ENCODE measurements at places on chromosomes 4 and X.

DNA sequence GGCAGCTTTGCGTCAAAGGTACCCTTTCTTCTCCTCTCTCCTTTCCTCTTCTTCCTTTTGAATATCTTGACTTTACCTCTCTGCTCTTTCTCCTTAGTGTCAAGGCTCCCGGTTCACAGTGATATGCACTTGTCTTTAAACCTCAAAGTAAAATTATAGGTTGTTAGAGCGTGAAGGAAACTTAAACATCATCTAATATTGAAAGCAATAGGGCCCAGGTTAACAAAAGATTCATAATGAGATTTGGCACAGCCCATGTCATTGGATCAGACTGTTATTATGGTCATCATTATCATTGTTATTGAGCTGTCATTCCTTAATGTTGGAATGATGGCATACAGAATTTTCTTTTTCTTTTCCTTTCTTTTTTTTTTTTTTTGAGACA is 32.5 kb downstream of the FTHL17 start:
- no peak for DNase-seq

GRCh38 chr4:102503301-102503746 is 2.2 kb downstream of the NFKB1 start:
- DNase-seq = peak; percentile 24

- DNase-seq = no peak
Observed at GRCh38 chr4:138087066-138087719, 155.0 kb downstream of the SLC7A11 start.

DNA sequence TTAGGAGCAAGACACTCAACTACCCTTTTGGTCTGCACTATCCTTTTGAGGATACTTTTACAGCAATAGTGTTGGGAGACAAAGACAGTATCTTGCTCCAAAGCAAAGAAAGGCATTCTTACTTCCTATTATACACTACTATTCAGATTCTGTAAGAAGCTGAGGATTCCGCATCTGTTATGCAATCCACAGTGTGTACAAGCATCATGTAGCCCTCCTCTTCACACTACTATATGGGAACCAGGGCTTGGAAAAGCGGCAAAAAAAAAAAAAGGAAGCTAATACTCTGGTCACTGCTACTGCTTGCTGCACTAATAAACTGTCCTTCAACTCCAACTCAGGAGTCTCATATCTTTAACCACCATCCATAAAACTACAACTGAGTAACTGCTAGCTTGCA is 59.1 kb downstream of the FBXW7 start:
- DNase-seq = no peak

GRCh38 chrX:53362449-53362848 is 60.0 kb downstream of the SMC1A start:
- no peak for DNase-seq

GRCh38 chr4:957231-957580 is 16.2 kb downstream of the DGKQ start:
- DNase-seq = no peak

DNA sequence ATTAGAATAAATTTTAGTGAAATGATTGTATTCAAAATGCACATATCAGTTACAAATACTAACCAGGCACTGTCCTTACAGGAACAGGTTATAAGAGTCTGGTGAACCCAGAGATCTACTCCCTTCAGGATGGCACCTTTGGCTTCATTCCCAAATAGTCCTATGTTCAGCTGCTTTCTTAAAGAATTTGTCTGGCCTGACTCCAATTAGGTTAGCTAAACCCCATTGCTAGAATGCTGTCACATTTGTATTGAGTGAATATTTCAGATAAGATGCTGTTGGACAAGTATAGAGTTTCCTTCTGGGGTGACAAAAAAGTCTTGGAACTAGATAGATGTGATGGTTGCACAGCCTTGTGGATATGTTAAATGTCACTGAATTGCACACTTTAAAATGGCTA is 69.4 kb downstream of the EFHC2 start:
- peak; percentile 5 for DNase-seq

DNA sequence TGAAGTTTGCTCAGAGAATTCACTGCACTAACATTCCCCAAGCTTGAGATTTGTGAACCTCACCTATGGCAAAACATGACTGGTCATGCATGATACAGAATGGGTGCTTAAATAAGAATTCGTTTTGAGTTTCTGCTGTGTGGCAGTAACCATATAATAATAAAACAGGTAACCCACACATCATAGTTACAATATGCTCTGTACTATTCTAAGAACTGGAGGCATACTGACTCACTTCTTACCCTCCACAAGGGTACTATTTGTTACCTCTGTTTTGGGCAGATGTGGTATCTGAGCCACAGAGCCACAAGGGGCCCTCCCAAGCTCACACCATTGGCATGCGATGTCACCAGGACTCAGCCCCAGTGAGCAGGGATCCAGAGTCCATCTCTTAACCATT is 17.6 kb downstream of the SLC2A9 start:
- DNase-seq = no peak

- DNase-seq = peak; percentile 15
Observed at GRCh38 chrX:123731987-123732669, 724 bp downstream of the THOC2 start.

- no peak for DNase-seq
Observed at GRCh38 chrX:15472531-15472930, 20.6 kb downstream of the PIR start.

- DNase-seq = peak; percentile 81
Observed at GRCh38 chrX:107825698-107826237, at the start of gene MID2. MID2 (plus strand) TSS chrX:107825866; CDS start chrX:107826427, 561 bp downstream.

DNA sequence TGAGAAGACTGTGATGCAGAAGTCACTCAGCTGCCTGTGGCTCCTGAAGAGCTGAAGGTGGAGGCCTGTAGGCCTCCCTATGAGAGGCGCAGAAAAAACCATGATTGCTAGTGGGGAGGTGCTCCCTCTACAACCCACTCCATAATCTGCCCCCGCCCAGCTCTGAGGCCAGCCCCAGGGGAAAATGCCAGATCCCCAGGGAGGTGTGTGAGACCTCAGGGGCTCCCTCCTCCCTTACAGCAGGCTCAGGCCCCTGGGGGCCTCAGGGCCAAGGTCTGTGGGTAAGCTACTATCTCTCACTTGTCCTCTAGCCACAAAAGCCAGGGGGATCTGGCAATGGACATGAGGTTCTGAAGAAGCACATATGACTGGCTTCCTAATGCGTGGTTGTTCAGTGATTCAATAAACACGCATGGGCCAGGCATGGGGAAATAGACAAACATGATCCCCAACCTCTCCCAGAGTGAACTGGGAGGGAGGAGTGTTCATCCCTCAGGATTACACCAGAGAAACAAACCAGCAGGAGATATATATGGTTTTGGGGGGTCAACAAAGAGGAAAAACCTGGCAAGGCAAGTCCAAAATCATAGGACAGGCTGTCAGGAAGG is 51.0 kb upstream of the MTM1 start:
- no peak for DNase-seq

DNA sequence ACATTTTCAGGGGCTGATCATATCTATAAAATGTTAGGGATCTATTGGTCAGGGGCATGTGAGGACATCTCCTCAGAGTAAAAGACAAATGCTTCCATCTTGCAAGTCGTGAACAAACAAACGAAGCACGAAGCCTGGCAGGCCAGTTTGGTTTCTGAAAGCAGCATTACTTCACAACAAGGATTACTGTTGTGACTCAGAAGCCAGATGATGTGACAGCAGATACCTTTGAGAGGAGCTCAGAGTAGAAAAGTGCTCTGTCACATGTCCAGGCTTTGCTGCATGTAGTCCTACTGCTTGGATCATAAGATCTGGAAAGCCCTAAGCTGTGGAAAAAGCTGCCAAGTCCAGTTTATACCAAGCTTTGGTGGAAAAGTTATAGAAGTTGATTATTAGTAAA is 1827.2 kb downstream of the ARAP2 start:
- DNase-seq = peak; percentile 4

- no peak for DNase-seq
Observed at GRCh38 chr4:47562297-47562696, 77.2 kb downstream of the ATP10D start.

- peak; percentile 87 for DNase-seq
Observed at GRCh38 chrX:132181364-132181763, 37.9 kb downstream of the RAP2C start.

DNA sequence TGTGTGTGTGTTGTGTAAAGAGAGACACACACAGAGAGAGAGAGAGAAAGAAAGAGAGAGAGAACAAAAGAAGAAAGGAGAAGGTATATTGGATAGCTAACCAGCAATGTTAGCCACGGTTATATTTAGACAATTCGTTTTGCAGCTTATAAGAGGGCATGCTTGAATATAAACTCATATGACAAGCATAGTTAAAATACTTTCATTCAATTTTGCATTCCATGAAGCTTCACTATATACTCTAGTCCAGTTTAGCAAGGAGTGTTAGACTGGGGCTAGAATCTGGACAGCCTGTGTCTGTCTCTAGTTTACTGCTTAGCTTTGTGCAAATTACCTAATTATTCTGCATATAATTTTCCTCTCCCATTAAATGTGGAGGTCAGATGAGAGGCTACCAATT is 525.9 kb upstream of the ZFP42 start:
- DNase-seq = no peak

GRCh38 chr4:5758741-5759140 is 47.7 kb downstream of the EVC start:
- DNase-seq = peak; percentile 93

- no peak for DNase-seq
Observed at GRCh38 chrX:148133105-148133725, 152.1 kb downstream of the FMR1NB start.

GRCh38 chrX:137352101-137352660 is 213.7 kb upstream of the ZIC3 start:
- DNase-seq = no peak

DNA sequence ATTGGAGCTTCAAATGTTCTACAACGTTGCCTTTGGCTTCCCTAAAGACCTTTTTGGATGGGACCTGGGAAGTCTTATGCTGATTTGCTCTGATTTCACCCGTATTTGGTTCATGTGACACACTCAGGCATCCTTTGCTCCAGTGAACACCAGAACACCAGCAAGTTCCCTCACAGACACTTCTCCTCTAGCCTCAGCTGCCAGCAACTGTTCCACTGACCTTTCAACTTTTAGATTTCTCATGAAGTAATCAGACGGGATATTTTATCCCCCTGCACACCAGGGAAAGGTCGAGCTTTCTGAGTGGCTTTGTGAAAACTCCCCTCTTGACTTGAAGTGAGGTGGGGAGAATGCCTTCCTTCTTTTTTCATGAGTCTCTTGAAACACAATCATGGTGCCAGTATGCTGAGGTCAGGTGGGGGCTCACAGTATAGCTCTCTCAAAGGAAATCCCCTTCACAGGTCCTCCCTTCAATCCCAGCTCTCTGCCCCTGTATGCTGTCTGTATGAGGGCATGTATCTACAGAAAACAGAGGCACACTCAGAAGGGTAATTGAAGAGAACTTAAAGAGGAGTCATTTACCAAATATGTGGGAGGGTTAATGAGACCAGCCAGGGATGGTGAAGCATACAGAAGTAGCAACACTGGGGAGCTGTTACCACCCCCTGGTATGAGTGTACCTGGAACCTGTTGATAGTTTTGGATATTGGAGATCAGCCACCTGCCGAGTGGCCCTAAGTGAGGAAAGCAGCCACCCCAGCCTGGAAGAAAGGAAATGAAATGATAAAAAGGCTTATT is 62.7 kb downstream of the FGFBP1 start:
- DNase-seq = no peak

DNA sequence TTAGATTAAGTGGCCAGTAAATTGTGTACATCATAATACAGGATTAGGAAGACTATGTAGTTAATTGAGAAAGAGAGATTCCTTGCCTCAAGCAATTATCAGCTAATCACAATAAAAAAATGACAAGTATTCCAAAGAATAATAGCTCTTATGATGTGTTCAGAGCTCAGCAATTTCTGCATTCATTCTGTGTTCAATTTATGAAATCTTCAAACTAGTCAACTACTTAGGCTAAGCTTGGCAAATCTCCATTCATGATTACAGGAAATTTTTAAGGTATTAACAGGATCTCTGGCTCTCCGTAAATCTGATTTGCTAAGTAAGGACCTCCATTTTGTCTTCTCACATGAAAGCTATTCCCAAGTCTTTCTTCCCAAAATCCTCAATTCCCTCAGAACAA is 256.9 kb upstream of the TEX13A start:
- DNase-seq = no peak

DNA sequence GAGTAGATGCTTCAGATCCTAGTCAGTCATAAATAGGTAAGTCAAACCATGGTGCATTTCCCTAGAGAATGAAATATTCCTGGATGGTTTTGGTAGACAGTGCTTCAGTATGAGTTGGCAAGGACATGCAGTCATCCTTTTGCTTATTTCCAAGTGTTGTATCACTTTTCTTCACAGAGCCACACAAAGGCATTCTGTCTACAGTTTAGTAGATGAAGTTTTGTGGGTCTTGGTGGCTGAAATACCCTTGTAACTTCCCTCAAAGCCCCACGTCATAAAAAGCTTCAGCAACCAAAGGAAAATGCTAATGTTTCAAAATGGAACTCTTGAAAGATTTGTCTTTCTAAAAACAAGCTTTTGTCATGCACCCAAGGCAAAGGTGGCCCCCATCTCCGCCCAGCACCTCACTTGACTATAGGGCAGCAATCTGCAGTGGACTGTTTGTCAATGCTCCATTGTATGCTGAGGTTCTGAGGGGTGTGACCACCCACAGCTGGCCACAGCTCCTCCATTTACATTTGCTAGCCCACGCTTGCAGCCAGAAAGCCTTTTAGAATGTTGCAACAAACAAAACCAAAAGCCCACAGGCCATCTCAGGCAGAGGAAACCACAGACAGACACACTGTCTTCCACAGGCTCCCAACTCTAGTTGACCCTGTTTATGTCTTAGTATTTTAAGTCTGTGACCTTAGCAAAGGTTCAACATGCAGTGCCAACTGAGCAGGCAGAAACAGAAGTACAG is 87.1 kb upstream of the FAM9C start:
- DNase-seq = no peak

DNA sequence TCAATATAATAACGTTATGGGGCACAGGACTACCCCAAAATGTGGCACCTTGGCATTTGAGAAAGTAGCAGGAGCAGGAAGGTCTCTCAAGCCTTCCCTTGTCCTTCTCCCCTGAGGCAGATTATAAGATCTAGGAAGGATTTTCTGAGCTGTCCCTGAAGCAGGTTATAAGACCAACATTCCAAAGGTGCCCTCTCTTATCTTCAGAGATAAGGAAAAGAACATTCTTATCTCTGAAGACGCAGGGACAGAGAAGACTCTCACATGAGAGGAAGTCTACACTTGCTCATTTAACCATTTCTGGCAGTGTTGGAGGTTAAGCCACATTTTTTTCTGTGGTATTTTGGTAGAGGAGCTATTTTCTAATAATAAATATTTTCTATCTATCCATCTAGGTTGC is 437.9 kb upstream of the MAOA start:
- no peak for DNase-seq

- DNase-seq = no peak
Observed at GRCh38 chr4:32672359-32672758, 1952.2 kb downstream of the PCDH7 start.

DNA sequence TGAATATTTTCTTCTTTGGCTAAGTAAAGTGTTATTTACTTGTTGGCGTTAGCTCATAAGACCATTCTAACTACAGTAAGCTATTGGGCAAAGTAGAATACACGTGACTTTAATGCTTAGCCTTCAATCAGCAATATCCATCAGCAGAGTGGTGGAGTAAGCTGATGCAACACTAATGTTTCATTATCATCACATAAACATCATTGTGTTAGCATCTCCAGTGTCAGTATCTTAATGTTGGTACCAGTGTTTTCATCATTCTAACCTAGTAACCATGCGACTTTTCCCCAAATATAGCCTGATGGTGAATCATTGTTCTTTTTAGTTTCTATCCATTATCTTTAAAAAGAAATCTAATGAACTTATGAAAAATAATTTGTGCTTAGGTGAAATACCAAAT is 48.5 kb downstream of the APOOL start:
- no peak for DNase-seq

- no peak for DNase-seq
Observed at GRCh38 chrX:13742397-13743176, 8.0 kb downstream of the OFD1 start.

Data from PC-3 (cell line).